Activated naive CD4-positive, alpha-beta T cell (primary cell): ENCODE measurements at places on chromosomes 5 and 9.

GRCh38 chr5:124981901-124982300 is 235.5 kb upstream of the ZNF608 start:
- DNase-seq: no peak

DNA sequence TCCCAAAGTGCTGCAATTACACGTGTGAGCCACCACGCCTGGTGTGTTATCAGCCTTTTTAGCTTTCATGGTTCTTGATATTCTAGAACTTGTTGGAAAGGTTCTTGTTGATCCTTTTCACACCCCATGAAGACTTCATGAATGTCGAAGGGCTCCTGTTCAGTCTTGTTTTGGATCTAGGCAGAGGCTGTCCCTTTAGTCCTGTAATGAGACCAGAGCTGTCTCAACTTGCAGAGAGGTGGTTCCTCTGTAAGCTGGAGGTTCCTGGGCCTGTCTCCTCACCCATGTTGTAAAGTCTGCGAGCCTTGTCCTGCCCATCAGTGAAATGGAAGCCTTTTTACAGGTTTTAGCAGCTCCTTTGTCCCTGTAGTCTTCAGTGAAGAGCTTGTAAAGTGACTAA is 38.2 kb downstream of the PRRC2B start:
- DNase-seq: no peak

DNA sequence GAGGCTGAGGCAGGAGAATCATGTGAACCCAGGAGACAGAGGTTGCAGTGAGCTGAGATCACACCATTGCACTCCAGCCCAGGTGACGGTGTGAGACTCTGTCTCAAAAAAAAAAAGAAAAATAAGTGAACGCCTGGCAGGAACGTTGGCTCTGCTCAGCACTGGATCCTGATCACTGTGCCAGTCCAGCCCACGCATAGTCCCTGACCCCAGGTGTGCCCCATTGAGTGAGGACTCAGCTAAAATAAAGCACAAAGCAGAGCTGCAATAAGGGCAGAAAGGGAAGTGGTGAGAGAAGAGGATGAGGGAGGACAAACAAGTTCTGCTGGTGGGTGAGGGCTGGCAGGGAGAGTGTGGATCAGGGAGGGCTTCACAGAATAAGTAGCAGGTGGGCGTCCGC is 4.3 kb downstream of the GRHPR start:
- no peak for DNase-seq

GRCh38 chr9:122143876-122144405 is 15.6 kb downstream of the NDUFA8 start:
- DNase-seq: no peak

GRCh38 chr5:1762121-1762882 is 37.3 kb downstream of the MRPL36 start:
- DNase-seq: no peak

- DNase-seq: no peak
Observed at GRCh38 chr9:114991861-114992260, 61.5 kb upstream of the TNFSF8 start.

DNA sequence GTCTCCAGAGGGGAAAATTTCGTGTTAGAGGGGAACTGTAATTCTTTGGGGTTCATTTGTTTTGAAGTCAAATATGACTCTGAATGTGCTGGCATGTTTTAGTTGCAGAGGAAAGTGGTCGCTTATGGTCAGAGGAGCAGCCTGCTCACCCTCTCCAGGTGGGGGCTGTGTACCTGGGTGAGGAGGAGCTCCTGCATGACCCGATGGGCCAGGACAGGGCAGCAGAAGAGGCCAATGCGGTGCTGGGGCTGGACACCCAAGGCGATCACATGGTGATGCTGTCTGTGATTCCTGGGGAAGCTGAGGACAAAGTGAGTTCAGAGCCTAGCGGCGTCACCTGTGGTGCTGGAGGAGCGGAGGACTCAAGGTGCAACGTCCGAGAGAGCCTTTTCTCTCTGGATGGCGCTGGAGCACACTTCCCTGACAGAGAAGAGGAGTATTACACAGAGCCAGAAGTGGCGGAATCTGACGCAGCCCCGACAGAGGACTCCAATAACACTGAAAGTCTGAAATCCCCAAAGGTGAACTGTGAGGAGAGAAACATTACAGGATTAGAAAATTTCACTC is 13.5 kb downstream of the TXNDC15 start:
- DNase-seq: no peak
